Activated naive CD8-positive, alpha-beta T cell treated with anti-CD3 and anti-CD28 coated beads for 36 hours (primary cell): ENCODE measurements at places on chromosomes 5 and 9. TPM values are rescaled to one million over a fixed set of nuclear protein-coding genes. Genes with fewer than 3 reads are reported as not detected.

The CFAP157 gene
- total RNA-seq = not detected

The CD72 gene
- 11.5 TPM for total RNA-seq

The DRD1 gene
- not detected for total RNA-seq

The MEF2C gene
- 1.5 TPM for total RNA-seq

The TUT7 gene
- total RNA-seq = 18.3 TPM

The MAP3K1 gene
- total RNA-seq = 10.6 TPM

The GMCL2 gene
- not detected for total RNA-seq

The NR6A1 gene
- 1.3 TPM for total RNA-seq

The C5orf52 gene
- total RNA-seq = not detected

The CCL21 gene
- total RNA-seq = not detected

The POU5F2 gene
- 0.27 TPM for total RNA-seq

The SNX18 gene
- total RNA-seq = 7.4 TPM

The NR2F1 gene
- total RNA-seq = not detected

The TMEM215 gene
- total RNA-seq = not detected

The PAEP gene
- not detected for total RNA-seq

The ZBED3 gene
- 6.3 TPM for total RNA-seq

The F12 gene
- total RNA-seq = 5.6 TPM

The LCNL1 gene
- total RNA-seq = not detected

The PDLIM7 gene
- 38.5 TPM for total RNA-seq

The PCDHGB4 gene
- not detected for total RNA-seq

The FRRS1L gene
- total RNA-seq = not detected

The CDKN2B-AS1 gene
- 0.10 TPM for total RNA-seq

The FAM221B gene
- not detected for total RNA-seq

The DOLPP1 gene
- 17.7 TPM for total RNA-seq

The ARHGEF37 gene
- total RNA-seq = 1.4 TPM

The HAND1 gene
- not detected for total RNA-seq

The DDX4 gene
- not detected for total RNA-seq

The WDR70 gene
- 36.8 TPM for total RNA-seq

The APBA1 gene
- 0.08 TPM for total RNA-seq

The ADAMTS6 gene
- 1.6 TPM for total RNA-seq

The RNF180 gene
- not detected for total RNA-seq

The CAMSAP1 gene
- total RNA-seq = 19.9 TPM

The TEK gene
- not detected for total RNA-seq

The ANKRD34B gene
- total RNA-seq = not detected

The KLF9 gene
- 25.5 TPM for total RNA-seq

The FKTN gene
- 20.7 TPM for total RNA-seq

The PTPN3 gene
- 1.2 TPM for total RNA-seq
